ENCODE measurements at places on chromosomes 7 and 10. TPM values are rescaled to one million over a fixed set of nuclear protein-coding genes. Genes with fewer than 3 reads are reported as not detected.

CYP26C1 gene
- total RNA-seq: under 0.01 TPM

ZNF786 gene
- 6.5 TPM for total RNA-seq

CXCL12 gene
- total RNA-seq: not detected

ZNF746 gene
- 21.2 TPM for total RNA-seq

JCAD gene
- total RNA-seq: under 0.01 TPM

SPDYE2 gene
- total RNA-seq: not detected

All from nasal cavity respiratory epithelium epithelial cell of viscerocranial mucosa (primary cell).